ENCODE measurements at places on chromosomes 4 and X. TPM values are rescaled to one million over a fixed set of nuclear protein-coding genes. Genes with fewer than 3 reads are reported as not detected.

The GPR34 gene
- 10.1 TPM for polyA plus RNA-seq

DNA sequence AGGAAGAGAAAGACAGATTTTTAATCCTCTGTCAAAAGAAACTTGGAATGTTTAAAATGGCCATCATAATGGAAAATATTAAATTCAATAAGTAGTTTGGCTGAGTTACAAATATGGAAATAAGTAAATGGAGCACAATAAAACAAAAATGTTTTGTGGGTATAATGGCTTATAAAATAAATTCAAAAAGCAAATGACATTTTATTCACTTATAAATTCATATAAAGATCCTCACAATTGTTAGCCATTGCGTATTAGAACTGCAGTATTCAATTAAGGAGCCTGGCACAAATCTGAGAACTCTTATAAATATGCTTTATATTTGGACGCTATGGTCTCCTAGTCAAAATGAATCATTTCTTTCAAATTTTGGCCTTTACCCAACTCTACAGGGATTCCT is 339.0 kb upstream of the PABPC4L start:
- H3K27ac ChIP-seq, result no peak overlapping the region
- H3K4me3 ChIP-seq, result no peak overlapping the region
- H3K27me3 ChIP-seq, result no peaks in the 10 kb centered on the region
- H3K36me3 ChIP-seq, result no peaks in the 10 kb centered on the region

GRCh38 chrX:118523920-118524319 is 28.3 kb downstream of the DOCK11 start:
- peak; percentile 11 for DNase-seq
- no peaks in the 10 kb centered on the region for H3K4me1 ChIP-seq
- H3K4me3 ChIP-seq, result no peak overlapping the region
- H3K36me3 ChIP-seq, result no peaks in the 10 kb centered on the region

GRCh38 chr4:137968956-137969678 is 273.0 kb downstream of the SLC7A11 start:
- no peaks in the 10 kb centered on the region for H3K36me3 ChIP-seq
- no peak for DNase-seq
- H3K27me3 ChIP-seq, result no peaks in the 10 kb centered on the region
- no peak overlapping the region for H3K4me3 ChIP-seq
- H3K4me1 ChIP-seq, result no peaks in the 10 kb centered on the region

The EDA gene
- 42.2 TPM for polyA plus RNA-seq

GRCh38 chrX:15522464-15522863 is 21.9 kb downstream of the BMX start:
- H3K27me3 ChIP-seq, result no peaks in the 10 kb centered on the region
- no peak overlapping the region for H3K4me3 ChIP-seq
- no peaks in the 10 kb centered on the region for H3K36me3 ChIP-seq
- no peaks in the 10 kb centered on the region for H3K4me1 ChIP-seq

DNA sequence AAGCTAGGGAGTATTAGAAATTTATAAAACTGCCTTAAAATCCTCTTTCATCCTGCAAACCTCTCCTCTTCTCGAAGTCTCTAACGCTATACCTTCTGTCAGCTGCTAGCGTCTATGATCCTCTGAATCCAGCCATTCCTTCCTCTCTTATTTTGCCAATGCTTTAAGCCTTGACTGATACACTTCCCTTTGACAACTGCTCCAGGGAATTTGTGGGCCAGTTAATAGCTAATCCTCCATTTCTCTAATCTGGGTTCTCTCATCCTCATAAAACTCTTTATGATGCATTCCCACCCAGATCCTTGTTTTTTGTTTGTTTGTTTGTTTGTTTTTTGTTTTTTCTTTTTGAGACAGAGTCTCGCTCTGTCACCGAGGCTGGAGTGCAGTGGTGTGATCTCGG is 293.6 kb upstream of the PUDP start:
- H3K4me1 ChIP-seq, result no peaks in the 10 kb centered on the region
- no peaks in the 10 kb centered on the region for H3K27me3 ChIP-seq
- no peak overlapping the region for H3K4me3 ChIP-seq
- no peak overlapping the region for H3K27ac ChIP-seq

DNA sequence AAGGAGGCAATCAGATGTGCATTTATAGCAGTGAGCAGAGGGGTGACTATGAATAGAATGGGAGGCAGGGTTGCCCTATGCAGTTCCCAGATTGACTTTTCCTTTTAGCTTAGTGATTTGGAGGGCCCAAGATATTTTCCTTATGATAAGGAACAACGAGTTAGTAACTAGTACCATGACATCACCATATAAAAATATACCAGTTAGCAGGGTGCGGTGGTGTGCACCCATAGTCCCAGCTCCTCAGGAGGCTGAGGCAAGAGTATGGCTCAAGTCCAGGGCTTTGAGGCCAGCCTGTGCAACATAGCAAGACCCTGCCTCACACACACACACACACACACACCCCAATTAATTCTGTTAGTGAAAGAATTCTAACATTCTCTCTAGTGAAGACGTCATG is 53.0 kb downstream of the IL13RA2 start:
- no peaks in the 10 kb centered on the region for H3K27me3 ChIP-seq
- H3K27ac ChIP-seq, result no peak overlapping the region
- DNase-seq, result no peak
- H3K4me1 ChIP-seq, result no peaks in the 10 kb centered on the region

DNA sequence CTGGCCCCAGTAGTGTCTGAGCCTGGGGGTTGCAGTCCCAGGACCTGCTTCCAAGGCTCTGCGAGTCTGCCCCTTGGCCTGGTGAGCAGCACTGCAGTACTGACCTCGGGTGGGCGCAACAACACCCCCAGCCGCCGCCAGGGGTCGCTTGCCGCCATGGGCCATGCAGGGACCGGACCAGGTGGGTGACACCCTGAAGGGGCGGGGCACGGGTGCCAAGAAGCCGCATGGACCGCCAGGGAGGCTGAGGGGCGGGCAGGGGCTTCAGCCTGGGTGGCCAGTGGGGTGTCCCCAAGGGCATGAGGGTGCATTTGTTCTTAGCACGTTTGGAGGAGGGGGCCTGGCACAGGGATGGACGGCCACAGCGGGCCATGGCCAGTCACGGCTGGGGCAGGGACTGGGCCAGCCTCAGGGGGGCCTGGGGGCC is 25.0 kb downstream of the TACC3 start:
- H3K4me3 ChIP-seq, result no peak overlapping the region
- no peaks in the 10 kb centered on the region for H3K4me1 ChIP-seq
- H3K27me3 ChIP-seq, result no peaks in the 10 kb centered on the region

DNA sequence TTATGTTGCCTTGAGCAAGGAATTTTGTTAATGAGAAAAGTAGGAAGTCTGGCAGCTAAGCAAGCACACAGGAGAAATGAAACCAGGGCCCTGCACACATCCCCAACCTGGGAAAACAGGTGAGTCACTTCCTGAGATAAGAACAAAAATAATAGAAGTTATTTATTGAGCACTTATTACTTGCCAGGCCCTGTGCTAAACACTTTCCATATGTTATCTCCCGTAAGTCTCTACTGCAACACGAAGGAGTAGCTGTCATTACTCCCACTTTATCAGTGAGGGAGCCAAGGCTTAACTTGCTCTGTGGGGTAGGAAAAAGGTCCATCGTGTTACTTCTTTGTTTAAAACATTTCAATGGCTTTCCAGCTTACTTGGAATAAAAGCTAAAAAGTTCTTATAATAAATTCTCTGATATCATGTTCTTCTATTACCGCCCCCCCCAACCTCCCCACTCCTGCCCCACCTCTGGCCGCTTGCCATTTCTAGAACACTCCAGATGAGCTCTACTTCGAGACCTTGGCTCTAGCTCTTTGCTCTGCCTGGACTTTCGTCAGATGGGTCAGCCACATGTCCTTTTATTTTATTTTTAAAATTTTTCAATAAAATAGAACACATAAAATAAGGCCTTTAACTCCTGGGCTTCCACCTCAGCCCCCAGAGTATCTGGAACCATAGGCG is 36.3 kb upstream of the PLAC8 start:
- H3K4me1 ChIP-seq, result peaks cover 10% of the 10 kb centered on the region
- no peak overlapping the region for H3K4me3 ChIP-seq
- H3K27ac ChIP-seq, result peak overlapping the region; percentile 81

DNA sequence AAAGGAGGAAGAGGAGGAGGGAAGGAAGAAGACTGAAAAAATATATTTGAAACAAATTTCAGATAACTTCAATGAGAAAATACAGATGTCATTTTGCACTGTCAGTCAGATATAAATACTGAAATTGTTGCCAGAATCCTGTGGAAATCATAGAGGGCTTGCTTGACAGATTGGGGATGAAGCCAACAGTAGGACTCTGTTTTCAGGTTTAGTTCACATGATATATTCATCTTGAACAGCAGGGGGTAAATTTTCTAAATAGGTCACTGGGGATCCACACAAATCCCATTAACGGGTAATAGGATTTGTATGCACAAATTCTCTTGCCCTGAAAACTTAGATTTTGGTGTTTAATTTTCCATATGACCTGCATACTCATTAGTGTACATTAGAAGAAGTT is 103.3 kb upstream of the PCDH18 start:
- no peaks in the 10 kb centered on the region for H3K4me1 ChIP-seq
- H3K36me3 ChIP-seq, result no peaks in the 10 kb centered on the region
- no peak overlapping the region for H3K4me3 ChIP-seq
- no peak for DNase-seq
- no peak overlapping the region for H3K27ac ChIP-seq

GRCh38 chr4:94352996-94353395 is 10.4 kb upstream of the HPGDS start:
- no peak overlapping the region for H3K27ac ChIP-seq
- no peaks in the 10 kb centered on the region for H3K4me1 ChIP-seq
- H3K4me3 ChIP-seq, result no peak overlapping the region
- H3K36me3 ChIP-seq, result no peaks in the 10 kb centered on the region

The ABLIM2 gene
- polyA plus RNA-seq, result 2.1 TPM

- peaks cover 5% of the 10 kb centered on the region for H3K4me1 ChIP-seq
- H3K4me3 ChIP-seq, result peak overlapping the region; percentile 77
- no peaks in the 10 kb centered on the region for H3K36me3 ChIP-seq
- peak; percentile 68 for DNase-seq
- peak overlapping the region; percentile 93 for H3K27ac ChIP-seq
Measured at GRCh38 chr4:128810331-128810870, 901 bp downstream of the JADE1 start.

DNA sequence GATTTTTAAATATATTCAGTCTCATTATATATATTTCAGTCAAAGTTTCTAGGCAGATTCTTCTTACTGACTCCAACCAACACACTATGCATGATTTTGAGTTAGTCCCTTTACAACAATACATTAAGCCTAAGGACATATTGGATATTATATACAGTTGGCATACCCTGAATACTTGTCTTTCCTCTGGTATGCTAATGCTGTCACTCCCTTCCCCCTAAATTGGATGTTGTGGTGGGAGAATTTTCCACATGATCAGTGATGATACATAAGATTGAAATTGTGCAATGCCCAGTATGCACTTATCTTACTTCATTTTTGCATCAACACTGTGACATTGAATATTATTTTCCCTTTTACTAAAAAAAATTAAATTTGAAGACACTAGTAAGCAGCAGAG is 935.2 kb downstream of the PCDH7 start:
- no peak overlapping the region for H3K27ac ChIP-seq
- H3K36me3 ChIP-seq, result no peaks in the 10 kb centered on the region
- H3K4me3 ChIP-seq, result no peak overlapping the region

The CITED1 gene
- polyA plus RNA-seq, result 2.0 TPM

- DNase-seq, result no peak
- H3K4me3 ChIP-seq, result no peak overlapping the region
- H3K36me3 ChIP-seq, result no peaks in the 10 kb centered on the region
Measured at GRCh38 chrX:150465881-150466775, 102.3 kb upstream of the MTM1 start.

- no peaks in the 10 kb centered on the region for H3K36me3 ChIP-seq
- H3K4me3 ChIP-seq, result no peak overlapping the region
- no peaks in the 10 kb centered on the region for H3K27me3 ChIP-seq
- H3K27ac ChIP-seq, result no peak overlapping the region
- no peak for DNase-seq
Measured at GRCh38 chrX:140343226-140343868, 161.5 kb downstream of the SOX3 start.

The NRK gene
- 0.77 TPM for polyA plus RNA-seq

DNA sequence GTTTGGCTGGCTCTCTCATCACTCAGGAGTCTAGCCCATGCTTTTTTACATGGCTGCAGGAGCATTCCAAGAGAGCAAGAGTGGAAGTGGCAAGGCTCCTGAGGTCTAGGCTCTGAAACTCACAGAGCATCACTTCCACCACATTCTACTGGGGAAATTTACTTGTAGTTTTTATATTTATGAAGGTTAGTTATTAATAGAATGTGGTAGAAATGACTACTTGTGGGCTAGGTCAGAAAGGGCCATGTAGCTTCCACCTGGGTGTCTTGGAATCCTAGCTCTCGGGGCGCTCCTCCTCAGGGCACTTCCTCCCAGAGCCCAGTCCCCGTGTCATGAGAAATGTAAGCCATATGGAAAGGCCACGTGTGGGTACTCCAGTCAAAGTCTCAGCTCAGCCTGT is 127.0 kb upstream of the CASK start:
- H3K4me3 ChIP-seq, result no peak overlapping the region
- H3K27me3 ChIP-seq, result no peaks in the 10 kb centered on the region
- no peaks in the 10 kb centered on the region for H3K4me1 ChIP-seq
- no peak for DNase-seq
- H3K36me3 ChIP-seq, result no peaks in the 10 kb centered on the region
- no peak overlapping the region for H3K27ac ChIP-seq

GRCh38 chrX:130162094-130162735 is 3.4 kb downstream of the AIFM1 start:
- no peak overlapping the region for H3K4me3 ChIP-seq
- H3K36me3 ChIP-seq, result no peaks in the 10 kb centered on the region
- DNase-seq, result no peak
- H3K4me1 ChIP-seq, result no peaks in the 10 kb centered on the region

The ADH6 gene
- polyA plus RNA-seq, result 3.0 TPM

DNA sequence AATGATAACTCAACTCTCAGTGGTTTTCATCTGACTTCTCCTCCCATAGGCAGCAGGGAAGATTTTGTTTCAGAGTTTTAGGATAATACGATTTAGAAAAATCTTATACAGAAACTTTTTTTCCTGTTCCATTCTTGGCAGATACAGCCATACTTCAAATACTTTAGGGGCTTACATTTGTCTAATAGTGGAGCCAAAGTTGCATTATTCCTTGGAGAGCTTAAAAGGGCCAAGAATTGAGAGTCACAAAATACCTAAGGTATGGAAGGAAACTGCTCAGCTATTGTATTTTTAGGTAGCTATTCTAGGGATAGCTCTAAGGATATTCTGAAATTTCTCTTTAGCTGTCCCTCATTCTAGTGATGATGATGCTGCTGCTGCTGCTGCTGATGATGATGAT is 132.9 kb upstream of the PTCHD1 start:
- H3K4me3 ChIP-seq, result no peak overlapping the region
- H3K4me1 ChIP-seq, result no peaks in the 10 kb centered on the region
- H3K36me3 ChIP-seq, result no peaks in the 10 kb centered on the region

GRCh38 chr4:151409470-151410313 is 716 bp downstream of the FHIP1A start:
- H3K4me1 ChIP-seq, result peaks cover 14% of the 10 kb centered on the region
- H3K27me3 ChIP-seq, result no peaks in the 10 kb centered on the region
- no peaks in the 10 kb centered on the region for H3K36me3 ChIP-seq
